ENCODE measurements at places on chromosomes 5 and 9. TPM values are rescaled to one million over a fixed set of nuclear protein-coding genes. Genes with fewer than 3 reads are reported as not detected.

DNA sequence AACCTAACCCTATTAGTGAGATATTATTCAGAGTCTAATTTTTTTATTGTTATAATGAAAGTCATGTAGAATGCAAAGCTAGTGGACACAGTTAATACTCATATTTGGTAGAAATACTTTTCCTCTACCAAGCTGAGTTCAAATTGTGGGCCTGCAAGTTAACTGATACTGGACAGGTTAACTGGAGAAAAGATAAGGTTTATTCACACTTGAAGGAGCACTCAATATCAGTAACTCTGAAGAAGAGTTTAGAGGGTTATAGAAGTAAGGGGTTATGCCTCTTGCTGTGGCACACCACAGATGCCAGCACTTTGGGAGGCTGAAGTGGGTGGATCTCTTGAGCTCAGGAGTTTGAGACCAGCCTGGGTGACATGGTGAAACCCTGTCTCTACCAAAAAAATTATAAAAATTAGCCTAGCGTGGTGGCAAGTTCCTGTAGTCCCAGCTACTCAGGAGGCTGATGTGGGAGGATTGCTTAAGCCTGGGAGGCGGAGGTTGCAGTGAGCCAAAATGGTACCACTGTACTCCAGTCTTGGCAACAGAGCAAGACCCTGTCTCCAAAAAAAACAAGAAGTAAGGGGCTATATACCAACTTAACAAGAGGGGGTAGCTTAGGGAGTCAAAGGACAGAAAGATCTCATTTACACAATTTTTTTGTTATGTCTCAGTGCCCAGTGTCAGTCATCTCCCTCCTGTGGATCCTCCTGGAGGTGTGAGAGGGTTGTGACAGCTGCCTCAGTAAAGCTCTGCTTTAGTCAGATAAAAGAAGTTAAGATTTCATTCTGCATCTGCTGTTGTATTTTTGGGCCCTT lies 121.2 kb upstream of the GRHPR start:
- DNase-seq = no peak

GRCh38 chr5:93022796-93023447 lies 558.1 kb downstream of the NR2F1-AS1 start:
- DNase-seq = no peak

DNA sequence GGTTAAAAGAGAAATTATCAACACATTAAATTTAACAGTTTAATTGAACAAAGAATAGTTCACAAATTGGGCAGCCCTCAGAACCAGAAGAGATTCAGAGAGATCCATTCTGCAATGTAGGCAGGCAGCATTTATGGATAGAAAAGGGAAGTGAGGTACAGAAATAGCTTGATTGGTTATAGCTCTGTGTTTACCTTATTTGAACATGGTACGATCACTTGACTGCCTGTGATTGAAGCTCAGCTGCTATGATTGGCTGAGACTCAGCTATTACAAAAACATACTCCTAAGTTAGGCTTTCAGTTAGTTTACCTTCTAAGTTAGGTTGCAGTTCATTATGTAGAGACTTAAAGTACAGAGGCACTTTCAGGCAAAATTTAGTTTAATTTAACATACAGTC lies 7.3 kb downstream of the CNTRL start:
- no peak for DNase-seq

- no peak for DNase-seq
Measured at GRCh38 chr5:168608386-168608785, 29.2 kb upstream of the PANK3 start.

DNA sequence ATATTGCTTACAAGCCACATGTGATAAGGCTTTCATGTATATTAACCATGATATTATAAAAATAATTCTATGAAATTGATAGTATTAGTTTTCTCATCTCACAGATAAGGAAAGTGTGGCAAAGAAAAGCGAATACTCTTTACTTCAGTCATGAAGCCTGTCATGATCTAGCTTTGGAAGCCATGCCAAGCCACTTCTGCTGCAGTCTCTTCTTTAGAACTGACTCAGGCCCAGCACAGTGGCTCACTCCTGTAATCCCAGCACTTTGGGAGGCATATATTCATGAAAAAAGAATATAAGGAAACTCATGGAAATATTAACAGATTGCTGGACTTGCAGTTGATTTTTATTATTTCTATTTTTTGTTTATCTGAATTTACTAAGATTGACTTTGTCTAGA lies 42.9 kb upstream of the PJA2 start:
- DNase-seq = no peak

- peak; percentile 80 for DNase-seq
Measured at GRCh38 chr5:3602785-3603502, 7.3 kb downstream of the IRX1 start.

DNA sequence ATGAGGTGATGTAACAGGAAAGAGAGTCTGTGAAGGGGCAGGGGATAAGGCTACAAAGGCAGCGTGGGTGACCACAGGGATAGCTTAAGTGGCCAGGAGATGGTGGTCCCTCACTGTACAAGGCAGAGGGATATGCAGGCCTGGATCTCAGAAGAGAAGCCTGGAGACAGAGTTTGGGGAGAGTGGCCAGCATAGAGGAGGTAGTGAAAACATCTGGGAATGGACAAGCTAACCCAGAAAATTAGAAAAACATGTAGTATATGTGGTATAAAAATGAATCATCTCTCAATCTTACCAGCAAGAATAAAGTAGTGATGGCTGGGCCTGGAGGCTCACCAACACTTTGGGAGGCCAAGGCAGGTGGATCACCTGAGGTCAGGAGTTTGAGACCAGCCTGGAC lies 349.2 kb upstream of the KLF4 start:
- DNase-seq = no peak

GRCh38 chr9:69891696-69892095 lies 71.1 kb downstream of the CFAP95 start:
- no peak for DNase-seq

GRCh38 chr5:2185646-2186471 lies 303.1 kb upstream of the IRX4 start:
- no peak for DNase-seq

- DNase-seq = no peak
Measured at GRCh38 chr5:58022055-58022454, 437.8 kb downstream of the PLK2 start.

- no peak for DNase-seq
Measured at GRCh38 chr5:10653043-10653442, 89.2 kb downstream of the ANKRD33B start.

DNA sequence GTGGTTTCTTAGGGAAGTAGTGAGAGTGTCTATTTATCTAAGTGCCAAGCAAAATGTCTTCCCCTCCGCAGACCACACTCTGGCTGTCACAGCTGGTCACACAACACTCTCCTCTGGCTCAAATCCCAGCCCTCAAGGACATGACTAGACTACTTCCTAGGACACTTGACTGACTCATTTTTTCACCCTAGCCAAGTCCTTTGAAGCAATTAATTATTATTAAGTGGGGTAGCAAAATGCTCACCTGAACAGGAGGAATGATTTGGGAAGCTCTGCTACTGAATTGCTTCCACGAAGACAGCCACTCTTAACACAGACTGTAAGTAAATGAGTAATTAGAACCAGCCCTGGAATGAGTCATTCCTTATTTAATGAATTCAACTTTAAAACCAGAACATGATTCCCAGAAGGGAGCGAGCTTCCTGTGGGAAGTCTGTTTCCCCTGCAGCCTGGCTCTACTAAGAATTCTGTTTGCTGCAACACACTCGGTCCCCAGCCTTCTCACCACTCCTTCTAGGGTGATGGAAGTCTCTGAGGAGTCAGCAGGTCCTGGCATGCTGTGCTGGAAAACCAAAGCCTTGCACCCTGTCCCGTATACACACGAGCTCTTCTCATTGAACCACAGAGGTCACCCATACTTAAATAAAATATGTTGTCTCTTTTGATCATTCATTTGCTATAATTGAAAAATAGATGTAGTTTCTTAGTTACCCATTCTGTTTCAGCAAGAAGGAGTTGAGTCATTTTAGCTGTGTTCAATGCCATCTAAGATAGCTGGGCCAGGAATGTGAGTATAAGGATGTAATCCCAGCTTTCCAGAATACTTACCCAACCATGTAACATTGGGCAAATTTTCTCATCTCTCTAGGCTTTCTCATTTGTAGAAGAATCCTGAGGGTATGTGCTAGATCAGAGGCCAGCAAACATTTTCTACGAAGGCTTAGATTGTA lies 218.6 kb upstream of the RASEF start:
- DNase-seq = no peak

DNA sequence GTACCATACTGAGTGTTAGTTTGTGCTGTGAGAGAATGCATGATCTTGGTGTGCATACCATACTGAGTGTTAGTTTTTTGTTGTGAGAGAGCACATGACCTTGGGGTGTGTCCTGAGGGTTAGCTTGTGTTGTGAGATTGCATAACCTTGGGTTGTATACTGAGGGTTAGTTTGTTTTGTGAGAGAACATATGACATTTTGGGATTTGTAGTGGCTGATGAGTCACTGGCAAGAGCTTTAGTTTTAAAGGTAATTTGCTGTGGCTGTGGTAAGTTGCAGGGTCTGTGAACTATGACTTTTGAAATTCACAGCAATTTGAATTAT lies 1068.3 kb upstream of the EDIL3 start:
- no peak for DNase-seq

GRCh38 chr5:76625087-76625815 lies 2.0 kb upstream of the F2RL2 start:
- no peak for DNase-seq

- DNase-seq = peak; percentile 38
Measured at GRCh38 chr9:114310471-114311450, 12.1 kb upstream of the ORM1 start.

Gene MEGF9
- 92.9 TPM for total RNA-seq

Gene LCN9
- total RNA-seq = not detected

Gene BTNL3
- total RNA-seq = not detected

Gene LOX
- 26.8 TPM for total RNA-seq

Gene GPRIN1
- total RNA-seq = 1.4 TPM

Gene SLC36A2
- total RNA-seq = not detected

Gene PCDHA12
- 8.8 TPM for total RNA-seq
